Stimulated activated CD8-positive, alpha-beta memory T cell treated with anti-CD3 and anti-CD28 coated beads, Interleukin-7, amount 100 ng/mL, for 1 hour (primary cell): ENCODE measurements at places on chromosomes 1 and 21.

DNA sequence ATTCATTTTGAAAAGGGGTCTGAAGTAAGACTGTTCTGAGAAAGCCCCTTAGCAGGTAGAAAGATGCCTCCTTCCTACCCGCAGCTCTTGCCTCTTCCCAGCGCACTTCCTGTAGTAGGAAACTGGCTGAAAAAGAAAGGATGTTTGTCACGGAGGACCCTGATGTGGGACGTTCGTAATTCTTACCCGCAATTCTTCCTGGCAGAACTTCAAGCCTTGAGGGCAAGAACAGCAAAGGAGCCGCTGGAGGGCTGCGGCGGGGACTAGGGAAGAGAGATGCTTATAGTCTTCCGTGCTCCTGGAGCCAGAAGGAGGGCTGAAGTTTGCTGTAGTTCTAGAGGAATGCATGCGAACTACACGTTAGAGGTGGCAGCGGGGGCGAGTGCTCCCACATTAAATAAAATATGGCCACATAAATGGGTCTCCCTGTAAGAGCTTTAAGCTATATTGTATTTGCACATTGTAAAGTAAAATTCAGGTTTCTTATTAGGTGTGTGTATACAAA is 6.3 kb downstream of the C1orf53 start:
- DNase-seq = no peak

GRCh38 chr21:34994766-34995631 is 54.1 kb downstream of the RUNX1 start:
- no peak for DNase-seq

DNA sequence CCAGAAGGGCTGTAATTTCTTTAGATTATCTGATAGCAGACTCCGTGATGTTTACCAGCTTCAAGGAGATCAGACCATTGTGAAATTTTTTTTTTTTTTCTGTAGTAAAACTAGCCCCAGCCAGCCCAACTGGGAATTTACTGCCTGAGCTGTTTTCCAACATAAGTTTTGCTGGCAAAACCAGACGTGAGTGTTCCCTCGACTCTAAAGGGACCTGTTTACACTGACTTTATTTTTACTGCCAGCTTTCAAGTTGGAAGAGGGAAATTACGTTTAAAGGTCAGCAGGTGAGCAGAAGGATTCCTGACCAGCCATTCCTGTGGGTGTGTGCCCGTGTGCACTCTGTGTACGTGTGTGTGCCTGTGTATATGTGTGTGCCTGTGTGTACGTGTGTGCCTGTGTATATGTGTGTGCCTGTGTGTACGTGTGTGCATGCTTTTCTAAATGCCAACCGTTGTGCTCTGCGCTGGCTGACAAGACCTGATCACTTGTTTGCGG is 374 bp downstream of the MAB21L3 start:
- DNase-seq = no peak

DNA sequence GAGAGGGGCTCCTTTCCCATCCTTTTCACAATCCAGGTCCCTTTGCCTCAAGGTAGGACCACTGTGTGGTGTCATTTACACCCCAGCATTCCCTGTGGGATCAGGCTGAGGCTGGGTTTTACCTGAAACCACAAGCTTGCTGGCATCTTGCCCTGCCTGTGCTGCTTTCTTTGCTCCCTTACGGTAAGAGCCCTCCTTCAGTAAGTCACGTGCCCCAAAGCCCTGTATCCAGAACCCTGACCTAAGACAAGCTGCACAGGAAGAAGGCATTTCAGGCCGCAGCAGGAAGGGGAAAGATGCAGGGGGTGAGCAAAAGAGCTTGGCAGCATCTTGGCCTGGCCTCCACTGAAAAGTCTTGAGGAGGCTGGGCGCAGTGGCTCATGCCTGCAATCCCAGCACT is 58.4 kb downstream of the KLHDC7A start:
- no peak for DNase-seq

DNA sequence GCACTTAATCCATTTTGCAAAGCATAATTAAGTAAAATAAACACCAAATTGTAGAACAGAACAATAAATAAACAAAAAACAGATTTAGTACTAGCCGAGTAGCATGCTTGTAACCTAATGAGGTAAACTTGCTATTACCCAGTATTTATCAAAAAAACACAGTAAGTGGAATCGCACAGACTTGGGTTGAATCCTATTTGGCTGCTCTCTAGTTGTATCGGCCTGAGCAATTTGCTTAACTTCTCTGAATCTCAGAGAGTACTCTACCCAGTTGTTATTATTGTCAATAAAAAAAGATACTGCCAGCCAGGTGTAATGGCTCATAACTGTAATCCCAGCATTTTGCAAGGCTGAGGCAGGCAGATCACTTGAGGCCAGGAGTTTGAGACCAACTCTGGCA is 664.3 kb downstream of the ADGRL2 start:
- DNase-seq = no peak

DNA sequence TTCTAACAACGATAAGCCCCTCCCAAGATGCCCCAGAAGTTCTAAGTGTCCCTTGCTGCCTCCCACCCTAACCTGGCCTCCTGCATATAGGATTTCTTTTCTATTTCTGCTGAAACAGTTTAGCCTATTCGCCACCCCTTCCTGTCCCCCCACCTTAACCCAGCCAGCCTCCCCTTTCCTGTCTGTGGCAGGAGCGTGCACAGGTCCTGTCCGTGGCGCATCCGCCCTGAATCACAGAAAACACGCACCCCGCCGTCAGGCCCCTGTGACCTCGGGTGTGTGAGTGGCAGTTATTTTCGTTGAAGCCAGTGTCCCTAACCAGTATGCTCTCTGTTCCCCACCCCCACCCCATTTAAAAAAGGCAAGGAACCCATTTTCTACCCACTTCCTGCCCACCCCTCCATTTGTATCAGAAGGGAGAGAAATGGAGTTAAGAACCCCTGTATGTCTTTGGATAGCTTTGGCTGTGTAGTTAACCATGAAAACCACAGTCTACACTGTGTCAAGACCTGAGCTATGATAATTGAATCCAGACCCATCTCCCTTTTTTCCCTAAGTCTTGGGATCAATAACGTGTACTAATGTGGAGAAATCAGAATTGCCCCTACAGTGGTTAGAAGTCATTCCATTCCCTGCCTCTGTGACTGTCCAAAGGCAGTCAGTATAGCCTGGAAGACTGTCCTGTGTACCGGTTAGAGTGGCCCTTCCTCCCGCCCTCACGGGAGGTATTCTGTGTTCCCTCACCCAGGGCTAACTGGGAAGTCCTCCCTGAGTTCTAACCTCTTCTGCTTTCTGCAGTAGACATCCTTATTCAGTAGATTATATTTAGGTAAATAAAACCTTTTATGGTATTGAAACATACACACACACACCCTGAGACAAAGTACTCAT is 1.8 kb downstream of the PLEKHO1 start:
- DNase-seq = peak; percentile 46

- DNase-seq = no peak
These were observed 1.1 kb upstream of the MARCKSL1 start for GRCh38 chr1:32336963-32337675.

GRCh38 chr1:219412772-219413171 is 200.1 kb downstream of the ZC3H11B start:
- DNase-seq = no peak

- no peak for DNase-seq
These were observed 23.3 kb downstream of the PAX7 start for GRCh38 chr1:18653916-18654315.

DNA sequence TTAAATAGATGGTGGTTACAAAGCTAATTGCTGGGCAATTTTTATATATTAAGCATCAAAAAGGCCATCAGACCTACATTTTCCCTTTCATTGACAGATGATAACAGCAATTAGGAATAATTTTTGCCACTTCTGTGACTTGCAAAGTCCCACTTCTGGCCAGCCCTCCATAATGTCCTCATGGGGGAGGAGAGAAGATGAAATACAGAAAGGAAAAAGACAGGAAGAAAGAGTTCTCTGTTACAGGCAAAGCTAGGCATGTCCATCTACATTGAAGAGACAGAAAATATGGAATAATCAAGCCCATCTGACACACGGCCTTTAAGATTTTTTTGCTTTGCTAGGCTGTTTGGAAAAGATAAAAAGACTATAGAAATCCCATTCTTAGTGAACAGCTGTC is 108.0 kb downstream of the ENAH start:
- DNase-seq = no peak

GRCh38 chr21:38985568-38986378 is 180.0 kb downstream of the ETS2 start:
- no peak for DNase-seq

DNA sequence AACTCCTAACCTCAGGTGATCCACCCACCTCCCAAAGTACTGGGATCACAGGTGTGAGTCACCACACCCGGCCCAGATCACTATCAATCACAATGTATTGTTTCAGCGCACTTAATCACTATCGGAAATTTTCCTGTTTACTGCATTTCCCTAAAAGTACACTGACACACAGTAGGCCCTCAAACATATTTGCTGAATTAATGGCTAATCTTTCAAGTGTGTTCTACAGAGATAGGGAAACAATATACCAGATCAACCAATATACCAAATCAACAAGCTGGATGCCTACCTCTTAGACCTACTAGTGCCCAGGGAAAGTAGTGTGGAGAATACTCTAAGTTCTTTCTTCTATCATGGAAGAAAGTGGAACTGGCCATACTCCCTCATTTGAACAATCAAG is 17.1 kb downstream of the UBR4 start:
- no peak for DNase-seq

- no peak for DNase-seq
These were observed 64.0 kb downstream of the MEGF6 start for GRCh38 chr1:3547055-3548005.

DNA sequence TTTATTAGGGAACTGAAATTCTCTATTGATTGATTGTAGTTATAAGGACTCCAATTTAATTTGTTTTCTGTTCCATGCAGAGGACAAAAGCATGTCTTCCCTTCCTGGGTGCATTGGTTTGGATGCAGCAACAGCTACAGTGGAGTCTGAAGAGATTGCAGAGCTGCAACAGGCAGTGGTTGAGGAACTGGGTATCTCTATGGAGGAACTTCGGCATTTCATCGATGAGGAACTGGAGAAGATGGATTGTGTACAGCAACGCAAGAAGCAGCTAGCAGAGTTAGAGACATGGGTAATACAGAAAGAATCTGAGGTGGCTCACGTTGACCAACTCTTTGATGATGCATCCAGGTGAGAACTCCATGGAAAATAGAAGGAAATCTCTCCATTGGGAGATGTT is 1.5 kb downstream of the SETDB1 start:
- no peak for DNase-seq

GRCh38 chr1:55317673-55318072 is 102.5 kb upstream of the USP24 start:
- no peak for DNase-seq

GRCh38 chr1:40094466-40095110 is 2.5 kb downstream of the PPT1 start:
- no peak for DNase-seq

DNA sequence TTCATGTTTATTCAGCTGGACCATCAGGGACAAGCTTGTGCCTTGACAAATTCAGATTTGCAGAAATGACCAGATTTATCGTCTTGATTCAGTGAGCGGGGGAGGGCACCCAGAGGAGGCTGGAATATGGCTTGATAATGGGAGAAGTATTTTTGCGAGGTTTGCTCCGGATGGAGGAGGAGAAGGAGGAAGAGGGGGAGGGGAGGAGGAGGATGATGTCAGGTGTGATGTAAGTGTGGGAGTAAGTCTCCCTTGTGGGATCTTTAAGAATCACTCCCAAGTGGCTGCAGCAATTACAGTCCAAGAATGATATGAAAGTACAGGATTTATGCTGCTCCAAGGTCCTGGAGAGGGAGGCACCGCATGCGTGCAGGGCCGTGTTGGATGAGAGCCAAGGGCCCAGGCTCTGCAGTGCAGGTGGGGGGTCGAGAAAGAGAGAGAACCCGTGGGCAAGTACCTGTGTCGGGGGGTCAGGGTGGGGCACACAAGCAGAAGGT is 5.6 kb upstream of the ZNF496 start:
- DNase-seq = no peak

GRCh38 chr1:185087746-185088145 is 42.4 kb downstream of the RNF2 start:
- DNase-seq = no peak

- DNase-seq = no peak
These were observed 593.2 kb downstream of the LRRIQ3 start for GRCh38 chr1:73604739-73605138.

- DNase-seq = no peak
These were observed 21.8 kb downstream of the KIF1B start for GRCh38 chr1:10232163-10232562.

DNA sequence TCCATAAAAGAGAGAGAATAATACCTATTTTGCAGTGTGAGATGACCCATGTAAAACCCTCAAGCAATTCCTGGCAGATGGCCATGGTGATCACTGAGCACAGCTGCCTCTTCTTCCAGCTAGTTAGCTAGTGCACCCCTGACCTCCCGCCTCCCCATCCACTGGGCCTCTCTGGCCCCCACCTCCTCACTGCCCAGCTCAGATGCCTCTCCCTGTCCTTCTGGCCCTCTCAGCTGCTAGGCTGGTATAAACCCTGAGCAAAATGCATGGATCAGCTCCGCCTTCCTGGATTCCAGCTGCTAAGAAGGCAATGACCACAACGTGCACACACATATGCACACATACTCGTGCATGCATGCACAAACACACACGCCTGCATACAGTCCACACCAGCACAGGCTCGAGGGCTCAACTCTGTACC is 117.2 kb downstream of the DMRTB1 start:
- no peak for DNase-seq

GRCh38 chr1:25064465-25065240 is 134.6 kb upstream of the RUNX3 start:
- DNase-seq = no peak

GRCh38 chr1:111731956-111732355 is 7.2 kb downstream of the INKA2 start:
- DNase-seq = no peak

DNA sequence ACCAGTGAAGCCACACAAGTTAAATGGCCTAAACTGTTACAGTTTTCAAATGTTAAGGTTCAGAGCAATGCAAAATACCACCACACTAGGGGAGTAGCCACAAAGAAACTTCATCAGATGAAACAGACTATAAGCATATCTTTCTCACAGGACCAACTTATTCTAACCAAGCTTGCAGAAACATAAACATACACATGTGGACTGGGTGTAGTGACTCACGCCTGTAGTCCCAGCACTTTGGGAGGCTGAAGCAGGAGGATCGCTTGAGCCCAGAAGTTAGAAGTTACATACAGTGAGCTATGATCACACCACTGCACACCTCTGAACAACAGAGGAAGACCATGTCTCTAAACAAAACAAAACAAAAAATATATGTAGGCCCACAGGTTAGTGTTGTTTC is 17.3 kb downstream of the WDR47 start:
- no peak for DNase-seq

- no peak for DNase-seq
These were observed 663 bp downstream of the ACOT7 start for GRCh38 chr1:6392809-6393399.

DNA sequence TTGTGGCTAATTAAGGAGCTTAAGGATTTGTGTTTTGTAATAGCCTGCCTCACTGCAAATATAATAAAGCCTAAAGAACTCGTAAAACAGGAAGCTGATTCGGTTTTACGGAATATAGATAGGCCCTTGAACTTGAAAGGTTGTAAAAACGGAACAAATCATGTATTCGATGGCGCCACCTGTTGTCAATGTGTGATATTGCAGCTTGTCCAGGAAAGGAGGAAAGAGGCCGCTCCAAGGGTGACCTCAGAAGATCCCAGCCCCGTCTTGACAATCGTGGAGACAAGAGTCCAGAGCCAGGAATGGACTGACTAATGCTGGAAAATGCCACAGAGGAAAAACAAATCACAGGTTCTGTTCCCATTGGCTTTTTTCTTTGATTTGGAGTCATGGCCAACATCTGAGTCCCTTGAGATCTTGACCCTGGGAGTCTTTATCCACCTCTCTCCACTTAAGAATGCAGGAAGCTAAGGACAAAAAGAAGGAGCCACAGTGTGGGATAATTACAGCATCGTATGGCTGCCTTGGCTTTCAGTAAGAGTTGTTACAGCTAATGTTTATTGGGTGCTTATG is 7.0 kb upstream of the IGSF21 start:
- DNase-seq = no peak
